ENCODE measurements at places on chromosomes 12 and 14.

DNA sequence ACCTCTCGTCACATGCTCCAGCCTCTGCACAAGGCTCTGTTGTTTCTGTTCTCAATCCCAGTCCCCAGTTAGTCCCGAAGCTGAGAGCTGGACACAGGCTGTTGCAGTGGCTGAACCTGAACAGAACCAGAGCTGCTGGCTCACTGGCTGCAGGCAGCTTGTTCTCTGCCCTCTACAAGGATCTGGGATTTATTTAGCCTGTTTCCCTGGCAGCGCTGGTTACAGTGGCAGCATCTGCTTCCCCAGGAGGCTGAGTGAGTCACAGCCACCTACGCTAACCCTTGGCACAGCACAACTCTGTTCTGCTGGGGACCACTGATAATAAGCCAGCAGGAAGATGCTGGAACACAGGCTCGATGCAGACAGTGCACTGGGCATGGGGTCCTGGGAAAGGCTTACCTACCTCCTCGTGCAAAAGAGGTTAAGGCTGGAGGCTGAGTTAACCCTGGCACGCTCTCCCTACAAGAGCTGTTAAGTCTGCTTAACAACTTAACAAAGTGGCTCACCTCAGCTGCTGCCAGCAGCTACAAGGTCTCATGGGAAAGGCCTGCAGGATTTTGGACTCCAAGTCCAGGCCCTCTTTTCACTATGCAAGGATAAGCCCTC lies 299.6 kb downstream of the PCNX1 start:
- no peak for DNase-seq

DNA sequence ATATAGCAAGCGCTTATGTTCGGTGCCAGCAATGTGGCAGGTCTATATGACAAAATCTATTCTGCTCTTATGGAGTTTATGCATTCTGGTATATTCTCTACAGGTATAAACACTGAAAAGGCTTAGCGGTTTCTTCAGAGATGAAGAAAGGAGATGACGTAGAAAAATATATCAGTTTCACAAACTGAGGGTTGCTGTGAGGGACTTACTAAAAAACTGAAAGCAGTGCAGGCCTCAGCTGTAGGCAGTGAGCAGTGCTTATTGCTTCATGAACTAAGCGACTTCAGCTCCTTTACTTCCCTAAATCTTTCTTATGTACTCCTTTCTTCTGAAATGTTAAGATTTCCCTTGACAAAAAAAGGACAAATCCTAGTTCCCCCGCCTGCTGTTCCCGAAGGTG lies 4.5 kb downstream of the DDX47 start:
- no peak for DNase-seq

DNA sequence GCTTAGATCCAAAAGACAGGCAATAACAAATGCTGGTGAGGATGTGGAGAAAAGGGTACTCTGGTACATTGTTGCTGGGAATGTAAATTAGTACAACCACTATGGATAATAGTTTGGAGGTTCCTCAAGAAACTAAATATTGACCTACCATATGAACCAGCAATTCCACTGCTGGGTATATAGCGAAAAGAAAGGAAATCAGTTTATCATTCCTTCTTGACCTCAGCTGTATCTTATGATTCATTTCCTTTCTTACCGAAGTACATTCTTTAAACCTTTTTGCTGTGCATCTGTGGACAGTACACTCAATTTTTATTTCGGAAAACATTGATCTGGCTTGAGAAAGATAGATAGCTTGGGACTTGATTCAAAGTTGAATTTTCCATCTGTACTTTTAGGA lies 183.2 kb upstream of the LRFN5 start:
- DNase-seq = no peak

DNA sequence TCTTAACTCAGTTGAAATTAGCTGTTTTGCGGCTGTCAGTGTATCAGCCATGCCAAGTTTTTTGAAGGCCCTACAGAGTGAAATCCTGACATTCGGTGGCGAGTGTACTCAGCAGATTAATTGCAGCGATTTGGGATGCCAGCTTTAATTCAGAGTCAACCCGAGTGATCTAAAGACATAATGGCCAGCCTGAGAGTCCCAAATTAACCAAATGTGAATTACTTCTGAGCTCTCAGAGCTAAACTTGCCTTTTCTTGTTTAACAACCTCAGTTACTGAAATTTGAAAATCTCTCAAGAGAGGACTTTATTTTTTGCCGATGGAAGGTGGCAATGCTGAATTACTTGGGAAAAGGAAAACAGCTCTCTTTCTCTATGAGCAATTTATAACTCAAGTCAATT lies 148.5 kb downstream of the GLT1D1 start:
- DNase-seq = no peak

GRCh38 chr12:108803428-108804105 lies 53.8 kb downstream of the SSH1 start:
- DNase-seq = peak; percentile 29

- no peak for DNase-seq
Observed at GRCh38 chr12:72025524-72025923, 86.9 kb downstream of the TPH2 start.

DNA sequence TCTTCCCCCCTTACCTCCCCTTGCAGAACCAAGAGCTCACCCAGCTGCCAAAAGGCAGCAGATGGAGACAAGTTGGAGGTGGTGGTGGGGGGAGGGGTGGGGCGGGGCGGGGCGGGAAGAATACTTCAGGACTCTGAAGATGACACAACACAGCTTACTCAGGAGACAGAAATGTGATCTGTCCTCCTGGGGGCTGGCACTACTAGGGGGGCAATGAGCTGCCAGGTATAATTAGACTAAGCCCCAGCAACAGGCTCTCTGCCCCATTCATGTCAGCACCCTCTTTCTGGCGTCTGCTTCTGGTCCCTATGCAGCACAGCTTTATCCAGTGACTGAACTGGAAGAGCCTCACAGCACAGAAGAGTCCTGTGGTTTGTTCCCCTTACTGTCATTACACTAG lies 407.0 kb downstream of the MED13L start:
- DNase-seq = no peak

Measured in NCI-H2081 treated with DMSO at 0.1 percent for 48 hours (cell line).